ENCODE measurements at places on chromosomes 3 and 15.

DNA sequence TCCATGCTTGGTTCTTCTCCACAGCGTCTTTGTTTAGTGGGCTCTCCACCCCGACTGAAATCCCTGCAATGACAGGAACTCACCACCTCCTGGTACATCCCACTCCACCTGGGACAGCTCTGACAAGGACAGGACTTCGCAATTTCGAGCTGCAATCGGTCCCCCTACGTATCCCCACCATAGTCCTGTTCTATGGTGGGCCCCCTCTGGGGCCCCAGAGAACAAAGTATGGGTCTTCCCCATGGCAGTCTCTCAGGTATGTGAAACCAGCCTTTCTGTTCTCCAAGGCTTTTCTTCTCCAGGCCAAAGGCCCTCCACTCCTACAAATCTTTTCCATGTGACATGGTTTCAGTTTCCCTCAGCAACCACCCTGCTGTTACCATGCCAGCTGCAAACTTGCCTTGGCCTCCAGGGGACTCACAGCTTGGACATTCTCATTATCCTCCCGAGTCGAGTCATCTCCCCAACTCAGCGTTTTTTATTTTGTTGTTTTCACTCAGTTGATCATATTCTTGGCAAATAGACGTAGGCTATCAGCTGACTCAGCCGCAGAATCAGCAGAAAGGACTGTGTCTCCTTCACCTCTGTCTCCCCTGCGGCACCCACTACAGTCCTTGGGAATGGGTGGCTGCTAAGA lies 233.3 kb downstream of the OPA1 start:
- no peak for DNase-seq

GRCh38 chr15:52287114-52287513 lies 8.5 kb downstream of the MYO5C start:
- DNase-seq, result no peak

GRCh38 chr3:65596029-65596300 lies 442.8 kb downstream of the MAGI1 start:
- no peak for DNase-seq

- DNase-seq, result no peak
Observed at GRCh38 chr15:56913670-56914069, 4.8 kb upstream of the TCF12 start.

- DNase-seq, result no peak
Observed at GRCh38 chr3:38957296-38957695, 94.4 kb downstream of the SCN11A start.

GRCh38 chr3:4517093-4517492 lies 23.9 kb downstream of the ITPR1 start:
- no peak for DNase-seq

DNA sequence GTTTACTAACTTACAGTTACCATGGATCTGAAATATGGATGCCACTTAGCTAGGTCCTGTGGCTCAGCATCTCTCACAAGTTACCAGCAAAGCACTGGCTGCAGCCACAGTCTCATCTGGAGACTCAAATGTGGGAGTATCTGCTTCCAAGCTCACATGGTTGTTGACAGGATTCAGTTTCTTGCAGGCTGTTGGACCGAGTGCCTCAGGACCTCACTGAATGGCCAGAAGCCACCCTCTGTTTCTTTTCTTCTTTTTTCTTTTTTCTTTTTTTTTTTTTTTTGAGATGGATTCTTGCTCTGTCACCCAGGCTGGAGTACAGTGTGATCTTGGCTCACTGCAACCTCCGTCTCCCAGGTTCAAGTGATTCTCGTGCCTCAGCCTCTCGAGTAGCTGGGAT lies 20.1 kb upstream of the AMOTL2 start:
- DNase-seq, result no peak

DNA sequence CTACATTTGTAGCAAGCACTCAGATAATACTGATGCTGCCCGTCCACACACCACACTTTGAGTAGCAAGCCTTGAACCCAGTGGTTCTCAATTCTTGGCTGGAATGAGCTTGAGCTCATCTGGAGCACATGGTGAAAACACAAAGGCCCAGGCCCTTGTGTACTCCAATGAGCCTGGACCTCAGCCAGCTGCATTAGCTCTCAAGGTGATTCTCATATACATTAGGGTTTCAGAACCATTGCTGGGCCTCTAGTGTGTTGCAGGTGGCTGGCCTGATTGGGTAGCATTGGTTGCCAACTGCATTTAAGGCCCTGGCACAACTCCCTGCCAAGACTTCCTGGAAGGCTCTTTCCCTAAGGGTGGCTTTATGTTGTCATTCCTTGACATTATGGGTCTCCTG lies 23.4 kb upstream of the ZFAND6 start:
- no peak for DNase-seq

DNA sequence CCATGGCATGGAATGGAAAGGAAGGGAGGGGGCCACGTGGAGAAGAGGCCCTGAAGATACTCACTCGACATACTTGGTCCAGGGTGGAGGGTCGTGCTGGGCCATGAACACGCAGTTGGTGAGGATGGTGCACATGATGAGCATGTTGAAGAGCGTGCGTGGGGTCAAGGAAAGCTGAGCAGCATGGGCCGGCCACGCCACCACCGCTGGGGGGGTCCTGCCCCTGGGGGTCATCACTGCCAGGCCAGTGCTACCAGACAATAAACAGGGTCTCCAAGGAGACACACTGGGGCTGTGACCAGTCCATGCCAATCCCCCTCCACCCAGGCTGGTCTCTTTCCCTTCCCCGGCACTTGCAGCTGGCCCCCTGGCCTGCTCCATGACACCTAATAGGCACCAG lies 27.2 kb downstream of the SCN5A start:
- DNase-seq, result no peak

DNA sequence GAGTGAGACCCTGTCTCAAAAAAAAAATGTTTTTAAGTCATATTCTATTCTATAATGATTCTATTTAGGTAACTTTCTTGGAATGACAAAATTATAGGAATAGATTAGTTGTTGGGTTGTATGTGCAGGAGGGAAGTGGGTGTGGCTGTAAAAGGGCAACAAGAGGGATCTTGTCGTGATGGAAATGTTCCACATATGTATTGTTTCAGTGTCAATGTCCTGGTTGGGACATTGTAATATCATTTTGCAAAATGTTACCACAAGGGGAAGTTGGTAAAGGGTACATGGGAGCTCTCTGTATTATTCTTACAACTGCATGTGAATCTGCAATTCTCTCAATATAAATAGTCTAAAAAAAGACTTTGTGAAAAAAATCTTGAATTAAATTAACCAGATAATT lies 14.3 kb upstream of the ABHD5 start:
- DNase-seq, result no peak

DNA sequence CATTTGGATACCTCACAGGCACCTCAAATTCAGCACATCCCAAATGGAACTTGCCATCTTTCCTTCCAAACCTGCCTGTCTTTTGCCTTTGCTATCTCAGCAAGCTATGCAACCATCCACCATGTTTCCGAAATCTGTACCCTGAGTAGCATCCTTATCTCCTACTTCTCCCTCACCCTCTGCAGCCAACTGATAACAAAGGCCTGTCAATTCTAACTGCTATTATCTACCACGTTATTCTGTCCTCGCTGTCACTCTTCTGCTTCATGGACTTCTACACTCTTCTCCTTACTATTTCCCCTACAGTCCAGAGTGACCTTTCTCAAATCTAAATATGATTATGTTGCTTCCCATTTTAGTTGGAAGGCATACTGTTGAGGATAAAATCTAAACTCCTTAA lies 25.5 kb upstream of the TAFA4 start:
- no peak for DNase-seq

DNA sequence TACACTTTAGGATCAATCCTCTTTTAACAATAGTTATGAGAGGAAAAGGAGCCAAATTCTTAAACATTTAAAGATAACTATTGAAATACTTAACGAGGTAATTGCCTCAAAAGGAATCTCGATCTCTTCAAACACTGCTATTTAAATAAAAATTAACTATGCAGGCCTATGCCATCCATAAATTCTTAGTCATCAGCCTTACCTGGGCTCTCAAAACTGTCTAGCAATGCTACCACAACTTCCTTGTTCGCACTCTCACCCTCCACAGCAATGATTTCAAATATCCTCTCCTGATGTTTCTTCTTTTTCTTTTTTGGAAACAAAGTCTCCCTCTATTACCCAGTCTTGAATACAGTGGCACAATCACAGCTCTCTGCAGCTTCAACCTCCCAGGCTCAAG lies 12.3 kb downstream of the ETFA start:
- DNase-seq, result no peak

- DNase-seq, result no peak
Observed at GRCh38 chr3:187769771-187770170, 24.5 kb upstream of the BCL6 start.

- DNase-seq, result peak; percentile 100
Observed at GRCh38 chr3:193782276-193782647, 189.3 kb downstream of the OPA1 start.

DNA sequence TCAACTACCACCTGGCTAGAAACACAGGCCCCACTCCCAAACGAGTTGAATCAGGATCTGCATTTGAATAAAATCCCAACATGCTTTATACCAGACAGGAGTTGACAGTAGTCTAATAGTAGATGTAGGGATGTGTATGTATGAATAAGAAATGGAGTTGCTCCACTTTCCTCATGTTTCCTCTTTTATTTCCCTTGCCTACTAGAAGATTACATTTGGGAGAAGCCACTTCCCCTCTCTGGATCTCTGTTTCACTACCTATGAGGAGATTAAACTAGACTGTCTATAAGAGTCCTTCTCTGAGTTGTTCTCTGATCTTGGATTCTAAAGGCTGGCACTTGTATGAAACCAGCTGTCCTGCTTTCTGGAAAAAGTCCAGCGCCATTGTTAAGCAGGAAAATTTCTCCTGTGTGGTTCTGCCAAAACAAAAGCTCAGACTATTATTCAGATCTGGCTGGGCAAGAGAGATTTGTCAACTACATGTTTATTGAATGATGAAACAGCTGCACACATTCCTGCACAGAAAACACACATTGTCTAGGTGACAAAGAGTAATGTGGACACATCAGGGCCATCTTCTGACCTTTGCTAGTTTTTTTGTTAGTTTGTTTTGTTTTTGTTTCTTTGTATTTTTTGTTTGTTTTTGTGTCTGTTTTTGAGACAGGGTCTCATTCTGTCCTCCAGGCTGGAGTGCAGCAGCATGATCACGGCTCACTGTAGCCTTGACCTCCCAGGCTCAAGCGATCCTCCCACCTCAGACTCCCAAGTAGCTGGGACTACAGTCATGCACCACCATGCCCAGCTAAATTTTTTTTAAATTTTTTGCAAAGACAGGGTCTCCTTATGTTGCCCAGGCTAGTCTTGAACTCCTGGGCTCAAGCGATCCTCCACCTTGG lies 29.9 kb downstream of the ACP3 start:
- no peak for DNase-seq

DNA sequence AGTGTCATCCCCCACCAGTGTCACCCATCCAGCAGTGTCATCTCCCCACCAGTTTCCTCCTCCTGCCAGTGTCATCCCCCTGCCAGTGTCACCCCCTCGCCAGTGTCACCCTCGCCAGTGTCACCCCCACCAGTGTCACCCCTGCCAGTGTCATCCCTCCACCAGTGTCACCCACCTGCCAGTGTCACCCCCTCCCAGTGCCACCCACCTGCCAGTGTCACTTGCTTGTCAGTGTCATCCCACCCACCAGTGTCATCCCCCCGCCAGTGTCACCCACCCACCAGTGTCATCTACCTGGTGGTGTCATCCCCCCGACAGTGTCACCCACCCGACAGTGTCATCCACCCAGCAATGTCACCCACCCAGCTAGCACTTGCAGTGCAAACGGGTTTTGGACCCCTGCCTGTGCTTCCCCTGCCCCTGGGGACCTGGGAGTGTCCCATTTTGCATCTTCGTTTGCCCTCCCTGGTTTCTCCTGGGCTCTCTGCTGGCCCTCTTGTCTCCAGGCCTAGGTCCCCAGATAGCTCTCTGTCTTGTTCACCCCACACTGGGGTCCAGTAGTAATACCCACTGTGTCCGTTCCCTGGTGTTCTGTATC lies 99.8 kb upstream of the PRR20G start:
- peak; percentile 38 for DNase-seq

DNA sequence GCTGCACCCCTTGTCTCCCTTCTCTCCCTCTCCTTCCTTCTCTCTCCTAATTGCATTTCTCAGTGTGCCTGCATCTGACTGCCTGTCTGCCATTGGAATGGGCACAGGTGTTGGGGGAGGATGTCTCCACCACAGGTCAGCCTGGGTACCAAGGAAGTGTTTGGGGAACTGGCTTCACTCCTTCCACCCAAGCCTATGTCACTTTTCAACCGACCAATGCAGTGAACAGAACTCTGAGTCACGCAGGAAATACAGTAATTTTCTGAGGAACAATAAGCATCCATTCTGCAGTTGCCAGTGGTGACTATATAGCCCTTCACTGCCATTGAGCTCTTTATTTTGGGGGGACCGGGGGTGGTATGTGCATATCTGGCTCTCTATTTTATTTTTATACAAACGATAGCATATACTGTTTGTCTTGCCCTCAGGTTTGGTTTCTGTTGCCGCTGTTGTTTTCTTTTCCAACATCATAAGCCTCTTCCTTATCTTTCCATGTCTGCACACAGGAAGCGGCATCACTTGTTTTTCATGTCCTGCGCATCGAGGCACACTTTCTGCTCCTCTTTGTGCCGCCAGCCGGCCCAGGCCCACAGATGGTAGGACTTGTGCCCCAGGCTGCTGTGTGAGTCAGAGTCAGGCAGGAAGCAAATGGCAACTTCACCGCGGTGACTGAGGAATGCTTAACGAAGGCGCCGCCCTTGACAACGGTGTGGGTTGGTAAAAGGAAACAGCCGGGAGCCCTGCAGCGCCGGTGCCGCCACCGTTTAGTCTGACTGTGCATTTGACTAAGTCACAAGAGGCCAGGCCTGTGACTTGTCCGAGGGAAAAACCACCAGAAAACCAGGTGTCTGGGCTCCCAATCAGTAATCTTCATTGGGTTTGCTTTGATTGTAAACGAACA lies 21.1 kb upstream of the CDCP1 start:
- peak; percentile 99 for DNase-seq

DNA sequence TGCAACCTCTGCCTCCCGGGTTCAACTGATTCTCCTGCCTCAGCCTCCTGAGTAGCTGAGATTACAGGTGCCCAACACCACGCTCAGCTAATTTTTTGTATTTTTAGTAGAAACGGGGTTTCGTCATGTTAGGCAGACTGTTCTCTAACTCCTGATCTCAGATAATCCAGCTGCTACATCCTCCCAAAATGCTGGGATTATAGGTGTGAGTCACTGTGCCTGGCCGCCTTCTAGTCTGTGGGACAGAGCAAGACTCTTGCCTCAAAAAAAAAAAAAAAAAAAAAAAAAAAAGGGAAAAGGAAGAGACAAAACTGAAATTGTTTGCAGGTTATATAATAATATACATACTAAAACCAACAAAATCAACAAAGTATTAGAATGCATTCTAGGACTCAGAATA lies 215.2 kb downstream of the PCCB start:
- no peak for DNase-seq

GRCh38 chr15:51226576-51227210 lies 111.7 kb downstream of the CYP19A1 start:
- DNase-seq, result no peak

GRCh38 chr3:184724699-184725098 lies 12.8 kb upstream of the MAGEF1 start:
- no peak for DNase-seq

GRCh38 chr3:170643831-170644230 lies 58.0 kb upstream of the SLC7A14 start:
- DNase-seq, result no peak
